ENCODE measurements at places on chromosomes 5 and 9. TPM values are rescaled to one million over a fixed set of nuclear protein-coding genes. Genes with fewer than 3 reads are reported as not detected.

The SPARC gene
- total RNA-seq: not detected

The MSH3 gene
- 24.4 TPM for total RNA-seq

GRCh38 chr5:65290677-65291076, 191.0 kb downstream of the ADAMTS6 start:
- no peak for DNase-seq

DNA sequence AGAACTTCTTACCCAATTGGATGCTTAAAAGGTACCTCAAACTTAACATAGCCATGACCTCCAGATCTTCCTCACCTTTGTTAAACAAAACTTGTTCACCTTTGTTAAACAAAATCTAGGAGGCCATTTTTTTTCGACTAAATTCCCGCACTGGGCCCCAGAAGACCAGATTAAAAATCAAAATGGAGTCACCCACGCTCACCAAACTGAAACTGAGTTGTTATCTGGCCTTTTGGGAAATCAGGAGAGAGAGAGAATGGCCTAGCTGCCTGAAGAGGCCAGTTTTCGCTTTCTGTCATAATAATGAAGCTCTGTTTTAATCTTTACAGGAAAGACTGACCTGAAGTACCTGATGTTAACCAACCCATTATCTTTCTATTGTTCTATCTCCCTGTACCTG, 69.4 kb downstream of the FYB1 start:
- DNase-seq: no peak

- no peak for DNase-seq
These were observed 451.6 kb upstream of the CD180 start for GRCh38 chr5:67648201-67648671.

The PCDHA1 gene
- total RNA-seq: not detected

The KIAA1958 gene
- total RNA-seq: 12.9 TPM

DNA sequence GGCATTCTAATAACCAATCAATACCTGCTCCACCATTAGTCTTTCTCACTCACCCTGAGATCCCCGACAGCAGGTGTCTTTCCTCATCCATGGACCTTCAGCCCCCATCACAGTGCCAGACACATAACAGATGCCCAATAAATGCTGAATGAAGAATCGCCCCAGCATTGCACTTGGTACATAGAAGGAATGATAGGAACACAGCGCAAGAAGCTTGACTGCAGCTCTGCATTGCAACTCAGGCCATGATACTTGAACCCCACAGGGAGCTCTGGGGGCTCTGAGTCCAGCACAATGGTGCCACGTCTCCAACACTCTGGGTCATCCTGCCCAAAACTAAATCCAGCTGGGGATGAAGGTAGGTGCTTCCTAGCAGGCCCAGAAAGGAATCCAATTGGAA, 355.0 kb upstream of the SLC30A5 start:
- DNase-seq: no peak

The ABO gene
- not detected for total RNA-seq

DNA sequence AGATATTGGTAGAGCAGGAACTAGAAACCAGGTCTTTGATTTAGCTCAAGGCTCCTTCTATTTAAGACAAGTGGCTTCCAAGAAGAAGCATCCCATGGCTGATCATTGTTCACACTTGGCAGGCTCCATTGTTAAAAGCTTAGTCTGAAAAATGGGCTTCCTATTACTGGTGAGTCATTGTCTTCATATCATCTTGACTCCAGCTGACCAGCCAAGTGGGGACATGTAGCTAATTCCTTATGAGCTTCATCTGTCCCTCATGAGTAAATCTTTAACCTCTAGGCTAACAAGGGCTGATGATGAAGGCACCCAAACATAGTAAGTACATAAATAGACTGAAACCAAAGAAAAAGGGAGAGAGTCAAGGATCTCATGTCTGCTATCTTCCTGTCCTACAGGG, 530.3 kb upstream of the KLF4 start:
- no peak for DNase-seq

GRCh38 chr5:31731016-31731415, 92.1 kb downstream of the PDZD2 start:
- no peak for DNase-seq

DNA sequence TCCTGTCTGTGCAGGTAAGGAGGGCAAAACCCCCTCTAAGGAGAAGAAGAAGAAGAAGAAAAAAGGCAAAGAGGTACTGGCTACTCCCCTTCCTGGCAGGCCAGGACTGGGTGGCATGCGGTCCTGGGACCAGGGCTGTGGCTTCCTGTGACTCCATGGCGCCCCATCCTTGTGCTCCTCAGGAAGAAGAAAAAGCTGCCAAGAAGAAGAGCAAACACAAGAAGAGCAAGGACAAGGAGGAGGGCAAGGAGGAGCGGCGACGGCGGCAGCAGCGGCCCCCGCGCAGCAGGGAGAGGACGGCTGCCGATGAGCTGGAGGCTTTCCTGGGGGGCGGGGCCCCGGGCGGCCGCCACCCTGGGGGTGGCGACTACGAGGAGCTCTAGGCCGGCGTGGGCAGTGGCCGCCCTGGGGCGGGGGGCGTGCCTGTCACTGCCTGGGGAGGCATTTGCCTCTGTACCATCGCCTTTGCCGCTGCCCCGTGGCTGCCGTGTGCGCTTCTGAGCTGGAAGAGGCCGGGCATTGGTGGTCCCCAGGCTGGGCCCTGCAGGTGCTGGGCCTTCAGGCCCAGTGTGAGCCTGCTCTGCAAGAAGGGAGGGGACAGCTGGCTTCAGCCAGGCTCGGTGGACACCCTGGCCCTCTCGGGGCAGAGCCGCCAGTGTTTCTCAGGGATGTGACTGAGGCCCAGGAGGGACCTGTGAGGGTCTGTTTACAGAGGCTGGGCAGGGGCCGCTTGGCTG, 2.0 kb upstream of the AJM1 start:
- DNase-seq: no peak

All from activated T-cell treated with anti-CD3 and anti-CD28 coated beads, Interleukin-2, amount 50 U/mL, for 72 hours (primary cell).